Activated CD8-positive, alpha-beta T cell treated with anti-CD3 and anti-CD28 coated beads for 36 hours (primary cell): ENCODE measurements at places on chromosomes 1 and 21. TPM values are rescaled to one million over a fixed set of nuclear protein-coding genes. Genes with fewer than 3 reads are reported as not detected.
A peak's percentile ranks its signal among the peaks of the same experiment; 100 is the strongest.

- no peak overlapping the region for H3K4me3 ChIP-seq
- H3K36me3 ChIP-seq: no peaks in the 10 kb centered on the region
- no peak for DNase-seq
Observed at GRCh38 chr1:234136073-234136472, 231.6 kb downstream of the SLC35F3 start.

DNA sequence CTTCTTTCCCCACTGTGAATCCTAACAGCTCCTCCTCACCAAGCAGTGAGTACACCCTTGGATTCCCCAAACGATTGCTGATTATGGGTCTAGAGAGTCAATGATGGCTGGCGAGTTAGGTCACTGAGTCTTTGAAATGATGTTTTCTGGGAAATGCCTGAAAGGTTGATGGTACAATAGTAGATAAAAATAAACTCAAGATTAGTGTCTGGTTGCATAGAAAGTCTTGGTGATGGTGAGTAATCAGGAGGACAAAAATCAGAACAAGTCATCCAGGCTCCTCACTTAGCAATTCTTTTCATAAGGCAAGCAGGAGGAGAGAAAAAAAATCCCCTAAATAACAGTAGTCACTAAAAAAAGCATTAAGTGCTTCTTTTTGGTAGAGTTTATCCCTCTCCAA, 22.6 kb downstream of the HLX start:
- no peak overlapping the region for H3K27ac ChIP-seq
- no peaks in the 10 kb centered on the region for H3K36me3 ChIP-seq

DNA sequence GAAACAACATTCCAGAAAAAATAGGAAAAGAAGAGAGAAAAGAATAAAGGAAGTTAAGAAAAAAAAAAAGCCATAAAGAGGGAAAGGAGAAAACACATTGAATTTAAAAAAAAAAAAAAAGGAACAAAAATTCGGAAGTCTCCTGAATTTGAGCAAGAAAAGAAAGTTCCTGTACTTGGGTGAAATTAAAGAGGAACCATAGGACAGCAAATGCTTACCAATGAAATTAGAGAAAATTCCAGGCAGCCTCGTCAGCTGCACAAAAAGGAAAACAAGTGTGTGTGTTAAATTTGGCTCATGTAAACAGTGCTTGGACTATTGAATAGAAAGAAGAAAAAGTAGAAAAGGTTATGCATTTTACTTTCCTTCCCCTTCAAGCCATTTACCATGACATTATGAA, 4.9 kb downstream of the IL12RB2 start:
- H3K27me3 ChIP-seq: peaks cover 7% of the 10 kb centered on the region
- peaks cover 50% of the 10 kb centered on the region for H3K36me3 ChIP-seq
- H3K4me3 ChIP-seq: no peak overlapping the region
- DNase-seq: no peak

DNA sequence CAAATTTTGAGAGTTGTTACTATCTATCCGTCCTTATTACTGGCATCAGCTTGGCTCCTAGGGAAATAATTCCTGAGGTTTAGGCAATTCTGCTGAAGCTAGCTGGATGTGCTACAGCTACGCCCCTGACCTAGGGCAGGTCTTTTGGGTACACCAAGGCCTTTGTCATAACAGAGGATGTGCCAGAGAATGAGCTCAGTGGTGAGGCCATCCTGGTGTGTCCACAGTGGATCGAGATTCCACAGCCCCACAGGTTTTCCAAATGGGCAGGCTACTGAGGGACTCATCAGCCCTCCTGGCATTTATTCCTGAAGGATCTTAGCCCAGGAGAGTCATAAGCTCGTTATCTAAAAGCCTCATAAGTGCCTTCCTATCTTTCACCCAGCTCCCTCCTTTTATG, 475.2 kb upstream of the USP24 start:
- no peaks in the 10 kb centered on the region for H3K36me3 ChIP-seq
- no peak overlapping the region for H3K4me3 ChIP-seq
- H3K27me3 ChIP-seq: peaks cover 10% of the 10 kb centered on the region
- no peaks in the 10 kb centered on the region for H3K4me1 ChIP-seq

- no peaks in the 10 kb centered on the region for H3K36me3 ChIP-seq
- peaks cover 16% of the 10 kb centered on the region for H3K4me1 ChIP-seq
- H3K4me3 ChIP-seq: no peak overlapping the region
- peaks cover 4% of the 10 kb centered on the region for H3K27me3 ChIP-seq
- no peak overlapping the region for H3K27ac ChIP-seq
- DNase-seq: no peak
Observed at GRCh38 chr1:6500544-6501278, 9.2 kb upstream of the PLEKHG5 start.

GRCh38 chr21:43290421-43291346, 121.9 kb downstream of the CRYAA start:
- peaks cover 4% of the 10 kb centered on the region for H3K4me1 ChIP-seq
- DNase-seq: no peak
- H3K4me3 ChIP-seq: no peak overlapping the region
- H3K27ac ChIP-seq: no peak overlapping the region

- no peaks in the 10 kb centered on the region for H3K36me3 ChIP-seq
- peaks cover 48% of the 10 kb centered on the region for H3K4me1 ChIP-seq
- no peak overlapping the region for H3K4me3 ChIP-seq
- DNase-seq: no peak
Observed at GRCh38 chr1:209720326-209720725, 15.7 kb downstream of the HSD11B1 start.

- H3K27me3 ChIP-seq: no peaks in the 10 kb centered on the region
- no peak for DNase-seq
- no peak overlapping the region for H3K27ac ChIP-seq
- H3K4me1 ChIP-seq: no peaks in the 10 kb centered on the region
- no peak overlapping the region for H3K4me3 ChIP-seq
- H3K36me3 ChIP-seq: no peaks in the 10 kb centered on the region
Observed at GRCh38 chr21:24367936-24368335, 1239.3 kb downstream of the MRPL39 start.

DNA sequence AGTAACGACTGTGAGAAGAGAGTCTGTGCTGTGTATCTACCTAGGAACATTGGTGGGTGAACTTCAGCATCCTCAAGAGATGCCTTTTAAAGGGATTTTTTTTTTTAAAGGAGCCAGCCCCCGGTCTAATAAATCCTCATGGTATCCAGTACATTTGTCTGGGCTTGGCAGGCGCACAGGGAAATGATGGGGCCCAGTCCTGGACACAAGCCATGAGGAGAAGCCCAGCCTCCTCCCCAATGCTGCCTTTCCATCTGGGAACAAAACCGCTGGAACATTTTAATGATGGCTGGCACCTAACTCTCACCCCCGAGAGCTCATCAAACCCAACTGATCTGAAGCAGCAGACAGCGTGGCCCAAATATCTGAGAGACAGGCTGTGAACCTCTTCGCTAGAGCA, 64.2 kb downstream of the ACOT7 start:
- H3K36me3 ChIP-seq: no peaks in the 10 kb centered on the region
- no peak overlapping the region for H3K4me3 ChIP-seq
- no peaks in the 10 kb centered on the region for H3K27me3 ChIP-seq
- no peak overlapping the region for H3K27ac ChIP-seq

- peaks cover 14% of the 10 kb centered on the region for H3K27me3 ChIP-seq
- H3K27ac ChIP-seq: no peak overlapping the region
- H3K36me3 ChIP-seq: no peaks in the 10 kb centered on the region
- H3K4me3 ChIP-seq: no peak overlapping the region
Observed at GRCh38 chr1:118084400-118084799, 100.6 kb downstream of the SPAG17 start.

DNA sequence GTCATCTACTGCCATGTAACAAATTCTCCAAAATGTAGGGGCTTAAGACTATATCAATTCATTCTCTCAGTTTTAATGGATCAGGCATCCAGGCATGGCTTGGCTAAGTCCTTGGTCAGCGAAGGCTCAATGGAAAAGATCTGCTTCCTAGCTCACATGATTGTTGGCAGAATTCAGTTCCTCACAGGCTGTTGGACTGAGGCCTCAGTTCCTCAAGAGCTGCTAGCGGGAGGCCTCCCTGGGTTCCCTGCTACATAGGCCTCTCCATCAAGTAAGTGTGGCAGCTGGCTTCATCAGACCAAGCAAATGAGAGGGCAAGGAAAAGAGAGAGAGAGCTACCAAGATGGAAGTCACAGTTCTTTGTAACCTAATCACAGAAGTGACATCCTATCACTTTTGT, 19.6 kb upstream of the EYA3 start:
- H3K27ac ChIP-seq: no peak overlapping the region
- no peaks in the 10 kb centered on the region for H3K36me3 ChIP-seq
- no peaks in the 10 kb centered on the region for H3K27me3 ChIP-seq
- H3K4me3 ChIP-seq: no peak overlapping the region

- H3K27me3 ChIP-seq: peaks cover 33% of the 10 kb centered on the region
- DNase-seq: peak; percentile 94
- H3K36me3 ChIP-seq: no peaks in the 10 kb centered on the region
- H3K4me3 ChIP-seq: peak overlapping the region; percentile 68
- peaks cover 25% of the 10 kb centered on the region for H3K4me1 ChIP-seq
Observed at GRCh38 chr1:6962996-6963911, 178.0 kb downstream of the CAMTA1 start.

DNA sequence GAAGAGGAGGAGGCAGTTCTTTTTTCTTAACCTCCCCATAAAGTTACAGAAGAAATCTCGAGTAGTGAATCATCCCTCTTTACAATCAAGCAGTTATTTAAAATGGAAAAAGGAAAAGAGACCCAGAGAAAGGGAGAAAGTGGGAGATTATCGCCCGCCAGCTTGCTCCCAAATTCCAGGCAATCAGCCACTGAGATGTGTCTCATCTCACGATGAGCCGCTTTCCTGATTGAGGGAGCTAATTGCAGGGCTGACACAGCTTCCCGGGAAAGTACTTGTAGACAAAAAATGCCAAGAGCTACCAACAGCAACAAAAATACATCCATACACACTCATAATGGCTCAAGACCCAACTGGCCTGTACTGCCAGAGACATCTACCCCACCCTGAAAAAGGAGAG, 191.6 kb upstream of the ZC3H12A start:
- H3K4me3 ChIP-seq: no peak overlapping the region
- no peaks in the 10 kb centered on the region for H3K36me3 ChIP-seq
- no peak overlapping the region for H3K27ac ChIP-seq

- no peaks in the 10 kb centered on the region for H3K36me3 ChIP-seq
- no peak overlapping the region for H3K4me3 ChIP-seq
- no peaks in the 10 kb centered on the region for H3K4me1 ChIP-seq
- no peak for DNase-seq
- no peaks in the 10 kb centered on the region for H3K27me3 ChIP-seq
Observed at GRCh38 chr21:37592496-37592895, 225.9 kb downstream of the DYRK1A start.

- H3K4me1 ChIP-seq: no peaks in the 10 kb centered on the region
- peaks cover 9% of the 10 kb centered on the region for H3K27me3 ChIP-seq
- H3K4me3 ChIP-seq: no peak overlapping the region
- H3K27ac ChIP-seq: no peak overlapping the region
- H3K36me3 ChIP-seq: no peaks in the 10 kb centered on the region
Observed at GRCh38 chr1:22636927-22637326, 499 bp downstream of the C1QA start.

- no peak for DNase-seq
- H3K4me1 ChIP-seq: peaks cover 29% of the 10 kb centered on the region
- H3K36me3 ChIP-seq: peaks cover 11% of the 10 kb centered on the region
- no peaks in the 10 kb centered on the region for H3K27me3 ChIP-seq
- H3K4me3 ChIP-seq: no peak overlapping the region
Observed at GRCh38 chr1:179984942-179985341, 30.3 kb downstream of the CEP350 start.

NCF2 gene
- total RNA-seq: 4.2 TPM

GSTM4 gene
- total RNA-seq: 8.3 TPM

NBPF26 gene
- total RNA-seq: 20.7 TPM

KIF21B gene
- total RNA-seq: 94.0 TPM

OR2G3 gene
- total RNA-seq: not detected
